Motor neuron (in vitro differentiated cells): ENCODE measurements at places on chromosomes 7 and 10. TPM values are rescaled to one million over a fixed set of nuclear protein-coding genes. Genes with fewer than 3 reads are reported as not detected.

GRID1 gene
- total RNA-seq = 0.27 and 0.69 TPM in 2 replicates

FASTK gene
- total RNA-seq = 42.1 and 46.6 TPM in 2 replicates

ZNF33A gene
- total RNA-seq = 11.9 and 14.8 TPM in 2 replicates

CARD11 gene
- 0.05 and 0.36 TPM in 2 replicates for total RNA-seq

GPR15LG gene
- 0.58 TPM in 1 of 2 replicates, not detected in the other for total RNA-seq

LRRC17 gene
- 110 and 139 TPM in 2 replicates for total RNA-seq

LRRC61 gene
- 7.6 and 8.6 TPM in 2 replicates for total RNA-seq

AGAP3 gene
- total RNA-seq = 31.0 and 34.1 TPM in 2 replicates

KAZALD1 gene
- 1.3 and 1.9 TPM in 2 replicates for total RNA-seq

EVX1 gene
- 0.08 and 0.23 TPM in 2 replicates for total RNA-seq

ACTL6B gene
- 50.2 and 51.9 TPM in 2 replicates for total RNA-seq

LLCFC1 gene
- total RNA-seq = 0.53 TPM in 1 of 2 replicates, not detected in the other

PDZD8 gene
- 20.8 and 23.5 TPM in 2 replicates for total RNA-seq

TRRAP gene
- 13.8 and 18.2 TPM in 2 replicates for total RNA-seq

DNA sequence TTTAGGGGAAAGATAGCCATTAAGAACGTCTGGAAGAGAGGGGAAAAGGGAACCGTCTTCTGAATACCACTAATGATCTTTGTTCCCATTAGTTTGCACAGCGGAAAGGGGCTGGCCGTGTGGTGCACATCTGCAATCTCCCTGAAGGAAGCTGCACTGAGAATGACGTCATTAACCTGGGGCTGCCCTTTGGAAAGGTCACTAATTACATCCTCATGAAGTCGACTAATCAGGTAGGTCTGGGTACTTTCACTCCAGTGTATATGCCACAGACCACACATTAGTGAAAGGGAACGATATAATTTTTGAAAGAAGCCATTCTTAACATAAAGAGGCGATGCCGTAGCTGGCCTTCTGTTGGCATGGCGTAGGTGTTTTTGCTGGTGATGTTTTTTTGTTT, 74.3 kb upstream of the PDCD4 start:
- ATAC-seq = no peak

DNA sequence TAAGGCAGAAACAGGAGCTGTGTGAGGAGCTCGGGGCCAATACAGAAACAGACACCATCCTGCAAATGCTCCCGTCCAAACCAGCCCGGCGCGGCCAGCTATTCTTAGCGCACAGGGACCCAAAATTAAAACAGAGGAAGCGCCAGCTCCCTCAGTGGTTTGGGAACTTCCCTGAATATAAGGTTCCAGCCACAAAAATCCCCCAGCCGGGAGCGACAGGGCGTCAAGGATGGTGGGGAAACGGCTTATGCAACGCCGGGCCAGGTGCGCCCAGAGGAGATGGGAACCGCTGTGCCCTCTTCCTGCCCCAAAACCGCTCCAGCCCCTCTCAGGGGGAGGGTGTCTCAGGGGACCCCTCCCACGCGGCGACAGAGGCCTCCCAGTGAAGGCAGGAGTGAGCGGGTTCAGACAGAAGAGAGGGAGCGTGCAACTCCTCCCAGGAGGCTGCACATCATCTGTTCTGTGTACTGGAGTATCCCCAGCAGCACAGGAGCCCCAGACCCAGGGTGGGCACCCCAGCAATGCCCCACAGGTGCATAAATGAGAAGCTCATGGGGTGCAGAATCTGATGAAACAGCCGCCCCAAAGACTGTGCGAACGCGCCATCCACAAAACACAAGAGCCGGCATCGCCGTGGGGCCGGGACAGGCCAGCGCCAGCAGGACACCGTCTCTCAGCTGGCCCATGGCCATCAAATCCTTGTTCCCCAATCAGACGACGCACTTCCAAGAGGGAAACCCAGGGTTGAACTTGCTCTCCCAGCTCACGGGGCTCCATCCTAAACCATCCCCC, 73.9 kb upstream of the PDGFA start:
- no peak for ATAC-seq

DNA sequence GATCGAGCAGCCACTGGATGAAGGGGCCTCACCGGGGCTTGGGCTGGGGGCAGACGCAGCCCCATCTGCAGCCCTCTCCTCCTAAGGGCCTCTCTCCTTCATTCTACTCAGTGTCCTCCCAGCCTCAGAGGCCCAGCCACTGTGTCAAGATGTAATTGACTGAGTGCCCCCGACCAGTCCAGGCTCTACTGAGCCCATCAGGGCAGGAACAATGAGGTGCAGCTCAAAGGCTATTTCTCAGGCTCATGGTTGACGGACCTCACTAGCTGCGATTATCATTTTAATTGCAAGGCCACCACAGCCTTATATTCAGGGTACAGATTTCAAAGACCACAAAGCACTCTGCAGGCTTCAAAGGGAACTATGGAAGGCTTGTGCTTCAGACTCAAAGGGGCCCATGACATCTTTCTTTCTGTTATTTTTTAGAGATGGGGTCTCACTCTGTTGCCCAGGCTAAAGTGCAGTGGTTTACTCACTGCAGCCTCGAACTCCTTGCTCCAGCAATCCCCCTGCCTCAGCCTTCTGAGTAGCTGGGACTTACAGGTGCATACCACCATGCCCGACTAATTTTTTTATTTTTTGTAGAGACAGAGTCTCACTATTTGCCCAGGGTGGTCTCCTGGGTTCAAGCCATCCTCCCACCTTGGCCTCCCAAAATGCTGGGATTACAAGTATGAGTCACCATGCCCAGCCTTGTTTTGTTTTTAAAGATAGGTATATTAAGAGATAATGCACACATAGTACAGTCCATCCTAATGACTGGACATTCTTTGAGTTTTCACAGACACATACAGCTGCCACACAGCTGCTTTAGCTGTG, 23.7 kb downstream of the SLC29A3 start:
- peak; percentile 70 for ATAC-seq

GRCh38 chr10:42987575-42987974, 89.3 kb upstream of the RET start:
- no peak for ATAC-seq

DNA sequence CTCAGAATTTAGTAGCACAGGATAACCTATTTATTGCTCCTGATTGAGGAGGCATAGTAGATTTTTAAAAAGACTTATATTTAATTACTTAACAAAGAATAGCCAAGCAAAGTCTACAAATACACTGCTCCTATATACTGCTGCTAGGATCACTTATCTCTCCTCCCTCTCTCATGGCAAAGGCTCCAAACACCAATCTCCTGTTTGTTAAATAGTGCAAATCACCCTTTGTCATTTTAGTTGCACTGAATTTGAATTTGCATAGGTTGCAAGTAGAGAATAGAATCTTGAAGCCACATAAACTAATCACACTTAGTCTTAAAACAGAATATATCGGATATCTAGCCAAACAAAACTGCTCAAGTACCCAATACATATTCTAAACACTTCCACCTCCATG, 219.1 kb upstream of the LRRN3 start:
- ATAC-seq = no peak

- no peak for ATAC-seq
Measured at GRCh38 chr7:50781381-50782293, 1.1 kb downstream of the GRB10 start.

- no peak for ATAC-seq
Measured at GRCh38 chr7:68439897-68440296, 1158.4 kb upstream of the AUTS2 start.

- ATAC-seq = peak; percentile 72
Measured at GRCh38 chr10:23063045-23063972, 32.1 kb upstream of the MSRB2 start.

DNA sequence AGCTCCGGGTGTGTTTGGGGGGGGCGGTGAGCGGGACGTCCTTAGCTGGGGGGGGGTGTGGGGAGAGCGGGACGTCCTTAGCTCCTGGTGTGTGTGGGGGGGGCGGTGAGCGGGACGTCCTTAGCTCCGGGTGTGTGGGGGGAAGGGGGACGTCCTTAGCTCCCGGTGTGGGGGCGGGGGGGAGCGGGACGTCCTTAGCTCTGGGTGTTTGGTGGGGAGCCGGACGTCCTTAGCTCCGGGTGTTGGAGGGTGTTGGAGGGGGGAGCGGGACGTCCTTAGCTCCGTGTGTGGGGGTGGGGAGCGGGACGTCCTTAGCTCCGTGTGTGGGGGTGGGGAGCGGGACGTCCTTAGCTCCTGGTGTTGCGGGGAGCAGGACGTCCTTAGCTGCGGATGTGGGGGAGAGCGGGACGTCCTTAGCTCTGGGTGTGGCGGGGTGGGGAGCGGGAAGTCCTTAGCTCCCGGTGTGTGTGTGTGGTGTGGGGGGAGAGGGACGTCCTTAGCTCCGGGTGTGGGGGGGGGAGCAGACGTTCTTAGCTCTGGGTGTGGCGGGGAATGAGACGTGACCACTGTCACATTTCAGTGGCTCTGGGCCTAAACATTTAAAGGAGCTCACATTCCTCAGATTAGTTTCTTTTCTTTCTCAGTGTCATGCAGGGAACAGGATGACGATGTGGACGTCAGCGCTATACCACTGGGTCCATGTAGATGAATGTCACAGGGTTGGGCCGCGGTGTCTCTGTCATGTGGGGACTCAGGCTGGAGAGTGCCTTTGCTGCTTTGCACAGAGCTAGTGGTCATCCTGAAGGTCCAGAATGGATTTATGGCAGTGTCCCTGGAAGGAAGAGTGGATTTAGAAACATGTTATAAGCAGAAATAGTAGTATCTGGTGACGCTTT, 7.5 kb downstream of the DYNC2I1 start:
- ATAC-seq = peak; percentile 84

GRCh38 chr7:79452032-79452494, 1.4 kb downstream of the MAGI2 start:
- peak; percentile 72 for ATAC-seq

- no peak for ATAC-seq
Measured at GRCh38 chr7:139725077-139725476, 52.7 kb downstream of the HIPK2 start.

DNA sequence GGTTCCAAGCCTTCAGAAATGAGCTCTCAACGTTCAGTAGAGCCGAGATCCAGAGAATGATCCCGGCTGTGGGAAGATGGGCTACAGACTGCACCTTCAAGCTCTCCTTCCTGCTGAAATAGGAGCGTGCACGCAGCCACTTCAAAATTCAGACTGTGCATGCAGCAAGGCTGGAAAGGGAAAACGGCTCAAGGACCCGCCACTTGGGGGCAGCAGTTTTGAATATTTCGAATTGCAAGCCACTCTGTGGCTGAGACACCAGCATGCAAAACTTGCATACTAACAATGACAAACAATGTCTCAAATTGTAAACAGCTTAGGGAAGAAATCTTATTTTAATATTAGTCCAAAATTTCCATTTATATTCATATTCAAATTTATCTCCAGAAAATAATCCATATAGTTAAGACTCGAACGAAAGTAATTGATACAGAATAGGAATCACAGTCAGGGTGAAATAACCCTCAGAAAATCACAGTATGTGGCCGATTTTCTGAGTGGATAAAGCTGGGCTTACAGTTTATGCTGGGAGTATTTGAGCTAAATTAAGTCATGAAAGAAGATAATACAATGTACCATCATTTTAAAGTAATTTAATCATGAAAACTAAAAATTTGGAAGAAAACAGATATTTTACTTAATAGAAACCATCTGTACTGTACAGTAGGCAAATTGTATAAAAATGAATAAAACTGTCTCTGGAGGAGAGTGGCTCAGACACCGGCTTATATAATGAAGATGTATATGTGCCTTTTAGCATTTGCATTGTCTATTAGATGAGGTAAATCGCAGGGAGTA, 137.9 kb upstream of the MKI67 start:
- peak; percentile 81 for ATAC-seq

- ATAC-seq = no peak
Measured at GRCh38 chr7:24143547-24143946, 140.4 kb upstream of the NPY start.

DNA sequence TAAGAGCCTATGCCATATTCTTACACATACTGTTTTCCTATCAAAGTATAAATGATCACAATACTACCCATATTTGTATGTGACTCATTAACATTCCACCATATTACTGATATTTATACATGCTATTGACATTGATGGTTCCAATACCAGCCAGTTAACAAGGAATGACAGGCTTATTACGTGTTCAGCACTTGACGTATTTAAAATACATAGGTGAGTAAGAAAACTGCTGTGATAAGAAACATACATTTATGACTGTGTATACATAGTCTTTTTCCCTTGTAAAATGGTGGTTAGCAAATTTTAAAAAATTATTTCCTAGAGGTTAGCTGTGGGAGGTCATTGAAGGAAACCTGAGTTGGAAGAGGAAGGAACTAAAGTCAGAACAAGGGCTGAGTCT, 81.1 kb upstream of the NEUROD6 start:
- ATAC-seq = no peak

GRCh38 chr7:23470330-23471105, at the start of gene IGF2BP3:
Gene IGF2BP3, minus strand, starts transcription at chr7:23470491. Its CDS starts 381 bp downstream, at chr7:23470110.
- peak; percentile 45 for ATAC-seq

- peak; percentile 25 for ATAC-seq
Measured at GRCh38 chr10:78600740-78601139, 468.0 kb upstream of the ZMIZ1 start.

DNA sequence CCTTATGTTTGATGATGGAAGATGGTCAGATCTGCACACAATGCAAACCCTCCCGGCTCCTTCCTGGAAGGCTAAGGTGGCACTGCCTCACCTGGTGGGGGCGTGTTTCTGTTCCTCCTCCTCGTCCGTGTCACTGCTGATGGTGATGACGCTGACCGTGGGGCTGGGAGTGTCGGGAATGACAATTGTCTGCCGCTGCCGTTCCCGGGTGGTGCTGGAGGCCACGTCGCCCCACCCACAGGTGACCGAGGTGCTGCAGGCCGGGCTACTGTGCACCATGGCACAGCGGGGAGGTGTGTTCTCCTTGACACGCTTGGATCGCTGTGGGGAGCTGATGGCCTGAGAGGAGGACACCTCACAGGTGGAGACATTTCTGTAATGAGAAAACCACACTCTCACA, 73.1 kb downstream of the CLEC2L start:
- ATAC-seq = no peak

DNA sequence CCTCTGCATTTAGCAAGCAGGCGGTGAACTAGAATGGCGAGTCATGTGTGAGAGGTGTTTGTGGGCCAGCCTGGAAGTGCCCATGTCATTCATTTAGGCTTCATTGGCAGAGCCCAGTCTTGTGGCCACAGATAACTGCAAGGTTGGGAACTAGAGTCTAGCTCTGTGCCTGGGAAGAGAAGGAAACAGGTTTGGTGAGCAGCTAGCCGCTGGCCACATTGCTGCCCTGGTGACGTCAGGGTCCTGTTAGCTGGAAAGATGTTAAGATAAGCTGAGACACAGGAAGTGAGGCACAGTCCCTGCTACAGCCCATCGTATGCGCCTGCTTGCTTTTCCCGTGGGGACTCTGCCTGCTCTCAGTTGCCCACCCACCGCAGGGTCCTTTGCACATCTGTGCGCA, 185.5 kb downstream of the CAMK1D start:
- ATAC-seq = no peak

DNA sequence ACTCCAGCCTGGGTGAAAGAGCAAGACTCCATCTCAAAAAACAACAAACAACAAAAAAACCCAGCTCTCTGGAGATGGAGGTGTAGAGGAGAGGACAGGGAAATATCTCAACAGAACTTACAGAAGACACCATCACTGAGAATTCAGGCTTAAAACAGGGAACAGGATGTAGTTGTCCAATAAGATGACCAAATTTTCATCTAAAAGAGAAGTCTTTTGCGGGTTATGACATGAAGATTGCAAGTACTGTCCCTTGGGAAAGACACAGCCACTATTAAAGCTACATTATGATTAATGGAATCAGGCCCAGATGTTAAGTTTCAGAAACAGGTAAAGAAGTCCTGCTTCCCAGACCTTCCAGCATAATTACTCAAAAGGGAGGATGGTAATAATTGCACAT, 235.2 kb upstream of the NRP1 start:
- ATAC-seq = no peak

- peak; percentile 37 for ATAC-seq
Measured at GRCh38 chr7:34091321-34091917, 186.1 kb downstream of the BMPER start.

GRCh38 chr10:42939237-42939636, 137.6 kb upstream of the RET start:
- no peak for ATAC-seq

GRCh38 chr7:73679709-73680108, 3.5 kb downstream of the DNAJC30 start:
- ATAC-seq = no peak
